Urothelium cell line (cell line): ENCODE measurements at places on chromosomes 1 and 21.
A peak's percentile ranks its signal among the peaks of the same experiment; 100 is the strongest.

DNA sequence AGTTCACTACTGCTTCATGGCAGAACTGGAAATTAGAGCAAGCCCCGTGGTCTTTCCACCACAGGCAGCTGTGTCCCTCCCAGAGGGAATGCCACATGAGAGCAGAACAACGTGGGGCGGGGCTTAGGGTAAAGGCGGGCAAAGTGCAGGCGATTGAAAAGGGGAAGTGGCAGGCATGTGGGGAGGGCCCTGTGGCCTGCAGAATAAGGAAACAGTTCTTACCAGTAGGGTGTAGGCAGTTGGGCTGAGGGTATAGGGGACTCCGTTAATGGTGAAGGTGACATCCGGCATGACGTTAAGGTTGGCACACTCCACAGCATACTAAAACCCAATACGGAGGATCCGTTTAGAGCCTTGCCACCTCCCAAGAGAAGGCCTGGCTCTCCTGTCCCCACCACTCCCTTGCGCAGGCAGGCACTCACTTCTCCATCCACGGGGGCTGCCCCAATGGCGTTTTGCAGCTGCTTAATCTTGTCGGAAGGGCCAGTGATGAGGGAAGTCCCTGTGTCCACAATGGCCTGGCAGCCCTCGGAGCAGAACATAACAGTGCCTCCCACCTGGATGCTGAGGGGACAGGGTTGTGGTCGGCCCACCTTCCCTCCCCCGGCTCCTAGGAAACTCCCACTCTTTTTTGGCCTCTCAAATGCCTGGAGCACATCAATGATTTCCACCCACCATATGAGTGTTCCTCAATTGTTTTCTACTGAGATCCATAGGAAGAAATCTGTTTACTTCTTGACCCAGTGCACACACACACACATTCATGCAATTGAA, 9.1 kb upstream of the RAB7B start:
- DNase-seq = no peak

GRCh38 chr1:154867064-154867825, 2.8 kb downstream of the KCNN3 start:
- peak; percentile 54 for DNase-seq

DNA sequence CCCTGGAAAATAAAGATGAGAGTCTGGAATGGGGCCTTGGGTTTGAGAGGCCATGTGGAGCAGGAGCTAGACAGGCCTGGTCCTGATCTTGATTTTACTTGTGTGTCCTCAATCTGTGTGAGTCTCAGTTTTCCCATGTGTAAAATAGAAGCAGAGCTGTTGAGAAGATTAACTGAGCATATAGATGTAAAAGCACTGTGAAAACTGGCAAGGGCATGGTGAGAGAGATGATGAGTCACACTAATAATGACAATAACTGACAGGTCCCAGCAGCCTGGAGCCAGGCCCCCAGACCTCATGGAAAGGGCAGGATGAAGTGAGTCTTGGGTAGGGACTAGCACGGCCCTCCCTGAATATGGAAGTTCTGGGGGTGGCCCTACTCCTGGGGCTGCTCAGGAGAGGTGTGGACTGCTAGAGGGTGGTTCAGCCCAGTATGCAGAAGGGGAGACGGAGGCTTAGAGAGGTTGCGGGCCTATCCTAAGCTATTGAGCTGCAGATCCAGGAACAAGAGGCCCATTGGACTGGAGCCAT, 2.8 kb upstream of the AHDC1 start:
- DNase-seq = no peak

DNA sequence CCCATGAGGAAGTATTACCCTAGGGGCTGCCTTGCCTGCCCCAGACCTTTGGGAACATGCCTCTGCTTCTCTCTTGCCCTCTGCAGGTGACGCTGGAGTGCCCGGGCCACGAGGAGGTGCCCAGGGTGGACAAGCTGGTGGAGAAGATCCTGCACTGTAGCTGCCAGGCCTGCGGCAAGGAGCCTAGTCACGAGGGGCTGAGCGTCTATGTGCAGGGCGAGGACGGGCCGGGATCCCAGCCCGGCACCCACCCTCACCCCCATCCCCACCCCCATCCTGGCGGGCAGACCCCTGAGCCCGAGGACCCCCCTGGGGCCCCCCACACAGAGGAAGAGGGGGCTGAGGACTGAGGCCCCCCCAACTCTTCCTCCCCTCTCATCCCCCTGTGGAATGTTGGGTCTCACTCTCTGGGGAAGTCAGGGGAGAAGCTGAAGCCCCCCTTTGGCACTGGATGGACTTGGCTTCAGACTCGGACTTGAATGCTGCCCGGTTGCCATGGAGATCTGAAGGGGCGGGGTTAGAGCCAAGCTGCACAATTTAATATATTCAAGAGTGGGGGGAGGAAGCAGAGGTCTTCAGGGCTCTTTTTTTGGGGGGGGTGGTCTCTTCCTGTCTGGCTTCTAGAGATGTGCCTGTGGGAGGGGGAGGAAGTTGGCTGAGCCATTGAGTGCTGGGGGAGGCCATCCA, 7.8 kb upstream of the HTR6 start:
- DNase-seq = no peak
